ENCODE measurements at places on chromosomes 13 and 19. TPM values are rescaled to one million over a fixed set of nuclear protein-coding genes. Genes with fewer than 3 reads are reported as not detected.
A peak's percentile ranks its signal among the peaks of the same experiment; 100 is the strongest.

Gene FCGBP
- 5.3 TPM for total RNA-seq

GRCh38 chr19:55206664-55207500, 2.4 kb downstream of the PTPRH start:
- peak; percentile 97 for DNase-seq
- no peaks in the 10 kb centered on the region for H3K27me3 ChIP-seq
- H3K36me3 ChIP-seq, result peaks cover 35% of the 10 kb centered on the region

Gene SIGLEC8
- total RNA-seq, result not detected

Gene ZNF730
- not detected for total RNA-seq

DNA sequence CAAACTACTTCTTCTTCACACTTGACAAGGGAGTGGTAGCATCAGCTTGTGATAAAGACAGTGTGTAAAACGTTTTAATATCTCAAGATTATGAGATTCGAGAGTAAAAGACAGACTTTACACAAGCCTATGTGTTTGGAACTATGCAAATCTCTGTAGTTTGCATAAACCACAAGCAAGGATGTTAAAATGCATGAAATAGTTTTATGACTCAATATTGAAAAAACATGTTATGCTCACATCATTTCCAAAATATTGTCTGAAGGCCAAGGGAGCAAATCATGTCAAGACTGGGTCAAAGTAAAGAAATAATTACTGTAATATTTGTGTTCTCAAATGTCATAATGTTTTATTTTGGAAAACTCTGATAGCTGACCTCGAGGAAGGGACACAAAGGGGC, 316.8 kb upstream of the KLF12 start:
- no peak overlapping the region for H3K27ac ChIP-seq
- no peak overlapping the region for H3K4me3 ChIP-seq
- H3K27me3 ChIP-seq, result no peaks in the 10 kb centered on the region

DNA sequence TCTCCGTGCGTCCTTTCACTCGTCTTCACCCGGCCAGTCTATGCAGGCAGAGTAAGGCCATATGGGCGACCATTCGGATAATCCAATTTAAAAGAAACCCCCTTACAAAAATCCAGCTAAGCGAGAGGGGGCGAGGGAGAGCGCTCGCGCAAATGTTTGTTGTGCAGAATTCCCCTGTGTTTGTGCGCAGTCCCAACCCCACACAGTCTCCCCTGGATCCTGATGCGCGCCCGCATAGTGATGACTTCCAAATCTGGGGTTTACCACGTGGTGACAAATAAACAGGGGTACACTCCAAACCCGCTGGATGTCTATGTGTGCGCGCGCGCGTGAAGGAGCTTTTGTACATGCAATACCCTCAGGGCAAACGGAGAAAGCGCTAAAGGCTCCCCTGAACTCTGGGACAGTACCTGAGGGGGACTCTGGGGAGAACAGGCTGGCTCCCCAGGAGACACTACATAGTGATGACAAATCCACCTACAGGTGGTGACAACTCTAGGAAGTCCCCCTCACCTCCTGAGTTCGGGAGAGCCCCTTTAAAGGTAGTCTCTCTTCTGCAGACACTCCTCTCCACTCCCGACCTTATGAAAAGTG, 8.5 kb downstream of the SOX21 start:
- no peaks in the 10 kb centered on the region for H3K36me3 ChIP-seq
- no peak overlapping the region for H3K4me3 ChIP-seq
- no peaks in the 10 kb centered on the region for H3K4me1 ChIP-seq
- DNase-seq, result no peak

Gene TMEM238
- total RNA-seq, result 49.4 TPM

Gene ADGRE2
- not detected for total RNA-seq

DNA sequence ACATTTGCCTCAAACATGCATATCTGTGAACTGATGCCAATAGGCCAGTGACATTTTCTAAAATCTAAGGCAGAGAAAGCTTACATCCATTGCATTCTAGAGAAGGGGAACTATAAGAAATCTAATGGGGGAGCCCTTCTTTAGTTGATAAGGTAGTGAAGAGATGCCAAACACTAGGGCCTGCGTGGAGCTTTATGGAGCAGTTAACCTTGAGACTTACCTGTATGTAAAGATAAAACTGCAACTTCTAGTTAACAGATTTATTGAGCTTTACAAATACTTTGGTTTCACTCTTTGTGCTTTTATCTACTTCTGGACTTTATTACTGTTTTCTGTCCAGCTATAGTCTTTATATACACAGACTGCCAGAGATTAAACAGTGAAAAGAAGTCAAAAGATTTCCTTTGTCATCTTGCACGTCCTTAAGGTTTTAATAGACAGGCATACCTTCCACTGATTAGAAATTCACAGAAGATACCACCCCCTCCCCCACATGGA, 457.6 kb downstream of the KLF12 start:
- no peak for DNase-seq
- no peaks in the 10 kb centered on the region for H3K27me3 ChIP-seq
- peak overlapping the region; percentile 95 for H3K27ac ChIP-seq
- H3K4me3 ChIP-seq, result no peak overlapping the region

DNA sequence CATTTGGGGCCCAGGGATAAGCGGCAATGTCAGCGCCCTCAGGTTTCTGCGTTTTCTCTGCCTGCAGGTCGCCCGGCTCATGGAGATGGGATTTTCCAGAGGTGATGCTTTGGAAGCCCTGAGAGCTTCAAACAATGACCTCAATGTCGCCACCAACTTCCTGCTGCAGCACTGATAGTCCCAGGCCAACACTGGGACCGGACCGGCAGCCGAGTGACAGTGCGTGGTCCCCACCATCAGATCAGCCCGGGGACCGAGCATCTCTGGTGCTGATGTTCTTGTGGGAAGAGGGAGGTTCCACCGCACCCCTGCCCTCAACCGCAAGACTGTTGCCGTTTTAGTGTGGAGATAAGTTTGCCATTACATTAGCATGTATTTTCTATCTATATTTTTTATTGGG, 78.0 kb upstream of the GPR183 start:
- no peaks in the 10 kb centered on the region for H3K4me1 ChIP-seq
- no peak for DNase-seq
- H3K27ac ChIP-seq, result no peak overlapping the region
- no peaks in the 10 kb centered on the region for H3K27me3 ChIP-seq
- H3K4me3 ChIP-seq, result no peak overlapping the region
- H3K36me3 ChIP-seq, result peaks cover 7% of the 10 kb centered on the region

DNA sequence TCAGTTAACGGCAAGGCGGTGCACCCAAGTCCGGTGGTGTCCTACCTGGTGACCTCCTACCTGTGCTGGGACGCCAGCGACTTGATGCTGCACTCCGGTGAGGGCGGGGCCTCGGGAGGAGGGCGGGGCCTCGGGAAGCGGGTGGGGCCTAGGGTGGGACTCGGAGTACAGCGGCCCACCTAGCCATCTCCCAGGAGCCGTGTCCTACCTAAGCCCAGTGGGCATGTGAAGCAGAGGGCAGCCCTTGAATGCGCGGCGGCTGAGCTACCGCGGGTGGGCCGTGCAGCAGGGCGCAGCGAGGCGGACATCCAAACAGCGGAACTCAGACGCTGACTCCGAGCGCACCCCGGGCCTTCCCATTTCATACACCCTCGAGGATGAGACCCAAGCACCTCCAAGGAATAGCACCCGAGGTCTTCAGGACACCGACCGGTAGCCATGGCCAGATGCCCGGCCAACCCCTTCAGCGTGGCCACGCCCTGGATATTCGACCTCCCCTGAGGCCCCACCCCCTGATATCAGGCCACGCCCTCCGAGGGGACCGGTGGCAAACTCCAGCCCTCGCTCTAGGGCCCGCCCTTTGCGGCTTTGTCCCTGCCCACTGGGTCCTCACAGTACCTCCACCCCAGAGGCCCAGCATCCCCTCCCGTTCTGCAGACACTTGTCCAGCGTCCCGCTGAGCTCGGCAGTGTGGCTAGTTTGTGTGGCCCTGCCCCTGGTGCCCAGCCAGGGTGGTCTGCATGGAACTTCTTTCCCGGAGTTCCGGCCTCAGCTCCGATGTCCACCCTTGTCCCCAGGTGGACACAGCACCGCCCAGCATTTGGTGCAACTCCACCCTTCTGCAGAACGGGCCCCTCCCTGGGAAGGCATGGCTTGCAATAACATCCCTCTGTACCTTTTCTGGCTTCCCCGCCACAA, 5.4 kb downstream of the KLK1 start:
- no peak overlapping the region for H3K27ac ChIP-seq
- DNase-seq, result peak; percentile 72
- no peaks in the 10 kb centered on the region for H3K36me3 ChIP-seq
- peaks cover 19% of the 10 kb centered on the region for H3K4me1 ChIP-seq
- peak overlapping the region; percentile 39 for H3K4me3 ChIP-seq

DNA sequence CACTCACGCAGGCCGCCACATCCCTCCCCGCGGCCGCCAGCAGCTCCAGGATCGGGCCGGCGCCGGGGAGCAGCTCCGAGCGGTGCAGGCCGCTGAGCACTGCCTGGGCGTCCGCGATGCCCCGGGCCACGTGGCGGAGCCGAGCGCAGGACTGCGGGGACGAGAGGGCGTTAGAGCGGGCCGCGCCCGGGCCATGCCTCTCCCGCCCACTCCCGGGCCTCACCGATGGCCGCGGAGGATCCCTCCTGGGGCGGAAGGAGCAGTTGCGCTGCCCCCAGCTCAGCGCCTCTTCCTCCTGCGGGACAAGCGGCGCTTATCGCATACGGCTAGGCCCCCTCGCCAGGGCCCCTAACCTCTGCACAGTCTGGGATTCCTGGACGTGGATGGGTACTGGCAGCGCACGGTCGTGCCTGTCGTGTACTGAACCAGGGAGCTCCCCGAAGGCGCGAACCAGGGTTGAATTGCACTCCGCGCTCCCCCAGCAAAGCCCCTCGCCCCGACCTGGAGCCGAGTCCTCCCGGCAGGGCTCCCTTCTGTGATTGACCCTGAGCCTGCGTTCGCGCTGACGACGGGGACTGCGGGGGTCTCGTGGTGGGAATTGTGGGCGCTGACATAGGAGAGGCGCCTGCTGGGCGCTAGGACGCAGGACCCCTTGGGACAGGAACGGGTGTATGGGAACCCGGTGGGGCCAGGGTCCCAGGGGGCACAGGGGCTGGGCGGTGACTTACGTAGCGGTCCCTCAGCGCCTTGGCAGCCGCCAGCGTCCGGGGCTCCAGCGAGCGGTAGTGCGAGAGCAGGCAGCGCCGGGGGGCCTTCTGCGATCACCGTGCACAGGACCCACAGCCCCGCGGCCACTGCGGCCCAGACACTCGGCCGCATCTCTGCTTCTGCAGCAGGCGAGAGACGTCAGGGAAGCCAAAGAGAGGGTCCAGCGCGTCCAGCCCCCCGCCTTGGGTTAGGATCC, 673 bp downstream of the IFNL4 start:
- no peak overlapping the region for H3K27ac ChIP-seq
- no peak overlapping the region for H3K4me3 ChIP-seq
- H3K4me1 ChIP-seq, result no peaks in the 10 kb centered on the region
- H3K27me3 ChIP-seq, result peaks cover 81% of the 10 kb centered on the region

Gene LILRB1
- total RNA-seq, result not detected

DNA sequence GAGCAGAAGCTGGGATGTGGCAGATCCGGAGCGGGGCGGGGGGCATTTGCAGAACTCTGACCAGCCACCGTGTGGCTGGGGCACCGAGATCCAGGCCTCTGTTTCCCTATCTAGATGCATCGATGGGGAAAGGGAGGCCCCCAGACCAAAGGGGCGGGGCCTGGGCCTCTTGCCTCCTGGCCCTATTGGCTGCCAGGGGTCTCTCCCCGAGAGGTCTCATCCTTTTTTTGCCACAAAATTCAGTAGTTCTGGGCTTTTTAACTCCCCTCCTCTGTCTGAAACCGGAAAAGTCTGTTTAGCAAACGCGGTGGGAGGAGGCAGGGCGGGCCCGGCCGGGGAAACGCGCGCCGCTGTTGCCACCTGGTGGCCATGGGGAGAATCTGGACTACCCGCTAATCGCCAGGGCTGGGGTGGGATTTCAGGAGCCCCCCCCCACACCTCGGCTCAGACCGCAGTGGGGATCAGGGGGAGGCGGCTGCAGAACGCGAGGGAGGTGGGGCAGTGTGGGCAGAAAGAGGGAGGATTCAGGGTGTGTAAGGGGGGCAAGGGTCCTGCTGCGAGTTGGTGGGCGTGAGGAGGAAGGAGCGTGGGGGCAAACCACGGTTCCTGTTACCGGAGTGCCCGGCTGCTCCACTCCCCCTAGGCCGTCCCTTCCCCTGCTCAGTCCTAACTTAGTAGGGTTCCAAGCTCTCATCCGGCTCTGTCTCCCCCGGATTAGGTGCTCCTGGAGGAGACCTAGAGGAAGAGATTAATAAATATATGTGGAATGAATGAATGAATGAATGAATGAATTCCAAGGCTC, 28.3 kb downstream of the IL12RB1 start:
- peak overlapping the region; percentile 52 for H3K27ac ChIP-seq
- peak; percentile 79 for DNase-seq
- no peaks in the 10 kb centered on the region for H3K27me3 ChIP-seq
- no peaks in the 10 kb centered on the region for H3K36me3 ChIP-seq
- no peak overlapping the region for H3K4me3 ChIP-seq

Gene PPAN
- total RNA-seq, result 52.2 TPM

DNA sequence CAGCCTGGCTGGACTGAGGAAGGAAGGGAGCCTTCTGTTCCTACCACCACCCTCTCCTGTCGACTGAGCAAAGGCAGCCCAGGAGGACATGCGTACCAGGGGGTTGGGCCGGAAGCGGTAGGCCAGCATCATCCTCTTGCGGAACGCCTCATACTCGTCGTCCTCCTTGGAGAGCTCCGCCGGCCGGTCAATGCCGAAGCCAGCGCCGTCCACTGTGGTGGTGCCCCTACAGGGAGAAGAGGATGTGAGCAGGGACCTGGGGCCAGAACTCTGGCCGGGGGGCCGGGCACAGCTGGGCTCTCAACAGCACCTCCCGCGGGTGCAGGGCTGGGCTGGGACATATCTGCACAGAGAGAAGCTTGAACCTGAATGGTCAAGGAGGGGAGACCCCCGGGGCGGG, 3.8 kb upstream of the TM6SF2 start:
- H3K4me1 ChIP-seq, result no peaks in the 10 kb centered on the region
- H3K4me3 ChIP-seq, result no peak overlapping the region
- no peak for DNase-seq
- H3K27ac ChIP-seq, result no peak overlapping the region

DNA sequence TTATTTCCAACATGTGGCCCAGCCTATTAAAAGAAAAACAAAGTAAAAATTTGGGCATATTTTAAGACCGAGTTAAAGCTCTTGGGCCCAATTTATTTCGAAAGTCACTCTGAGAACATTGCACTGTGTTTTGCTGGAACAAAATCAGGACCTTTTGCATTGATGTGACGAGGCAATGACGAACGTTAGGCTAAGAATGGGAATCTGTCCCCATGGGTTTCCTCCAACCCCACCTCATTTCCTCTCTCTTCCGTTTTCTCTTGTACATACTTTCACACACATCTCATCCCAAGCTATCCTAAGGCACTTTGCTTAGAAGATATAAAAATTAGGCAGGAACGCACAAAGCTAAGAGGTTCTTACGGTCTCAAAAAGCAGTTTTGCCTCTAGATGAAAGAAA, 22.1 kb downstream of the EDNRB start:
- no peaks in the 10 kb centered on the region for H3K36me3 ChIP-seq
- no peak for DNase-seq
- no peak overlapping the region for H3K27ac ChIP-seq
- H3K4me1 ChIP-seq, result no peaks in the 10 kb centered on the region
- no peak overlapping the region for H3K4me3 ChIP-seq
